ENCODE measurements at places on chromosomes 6 and 20.

- no peak for DNase-seq
Observed at GRCh38 chr20:50720026-50720425, 11.4 kb upstream of the PARD6B start.

- no peak for DNase-seq
Observed at GRCh38 chr6:130810307-130811030, 16.7 kb upstream of the SMLR1 start.

- no peak for DNase-seq
Observed at GRCh38 chr20:25221592-25222460, 26.1 kb upstream of the PYGB start.

- no peak for DNase-seq
Observed at GRCh38 chr6:43927532-43928210, 157.7 kb downstream of the VEGFA start.
